ENCODE measurements at places on chromosomes 3 and 15.

- no peak for DNase-seq
Observed at GRCh38 chr15:45401665-45402161, 23.4 kb upstream of the GATM start.

DNA sequence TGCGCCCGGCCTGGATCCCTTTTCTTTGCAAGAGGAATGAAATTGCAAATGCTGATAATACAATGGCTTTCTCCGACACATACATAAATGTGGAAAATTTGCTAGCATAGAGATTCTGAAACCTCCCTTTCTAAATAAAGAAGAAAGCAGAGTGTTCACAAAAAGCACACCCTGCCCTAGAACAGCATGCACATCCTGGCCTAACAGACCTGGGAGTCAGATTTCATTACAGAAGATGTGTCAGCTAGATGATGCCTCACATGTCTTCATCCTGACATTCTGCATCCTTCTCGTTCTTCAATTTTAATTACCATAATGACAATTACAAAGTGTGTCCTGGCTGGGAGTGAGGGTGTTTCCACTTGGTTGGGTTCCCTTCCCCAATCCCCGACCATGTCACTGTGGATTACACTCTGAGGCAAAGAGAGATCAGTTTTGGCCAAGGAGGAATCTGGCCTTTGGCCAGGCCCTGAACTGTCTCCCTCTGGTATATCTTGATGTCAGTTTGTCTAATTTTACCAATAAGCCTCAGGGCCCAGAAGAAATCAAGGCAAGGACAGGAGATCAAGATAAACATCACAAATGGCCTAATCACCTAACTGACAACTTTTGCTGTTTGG lies 104.9 kb upstream of the SPATA12 start:
- DNase-seq, result no peak

DNA sequence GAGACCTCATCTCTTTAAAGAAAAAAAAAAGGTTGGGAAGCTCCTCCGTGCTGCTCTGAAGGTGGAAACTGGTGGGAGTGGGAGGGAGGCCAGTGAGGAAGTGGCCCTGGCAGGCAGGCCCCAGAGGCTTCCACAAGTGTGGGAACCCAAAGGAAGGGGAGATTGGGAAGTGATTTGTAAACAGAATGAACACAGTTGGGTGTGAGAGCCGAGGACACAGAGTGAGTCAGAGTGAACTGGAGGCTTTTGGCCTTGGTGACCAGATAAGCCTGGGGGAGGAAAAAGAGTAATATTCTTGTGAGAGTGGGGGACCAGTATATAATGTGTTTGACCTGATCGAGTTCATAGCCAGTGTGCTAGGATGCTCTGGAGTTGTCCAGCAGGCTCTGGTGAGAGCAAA lies 23.0 kb downstream of the MKRN2 start:
- peak; percentile 64 for DNase-seq

GRCh38 chr3:40851836-40852235 lies 327.1 kb downstream of the ZNF621 start:
- DNase-seq, result no peak

- DNase-seq, result no peak
Observed at GRCh38 chr3:117788061-117788460, 1078.5 kb downstream of the TUSC7 start.

DNA sequence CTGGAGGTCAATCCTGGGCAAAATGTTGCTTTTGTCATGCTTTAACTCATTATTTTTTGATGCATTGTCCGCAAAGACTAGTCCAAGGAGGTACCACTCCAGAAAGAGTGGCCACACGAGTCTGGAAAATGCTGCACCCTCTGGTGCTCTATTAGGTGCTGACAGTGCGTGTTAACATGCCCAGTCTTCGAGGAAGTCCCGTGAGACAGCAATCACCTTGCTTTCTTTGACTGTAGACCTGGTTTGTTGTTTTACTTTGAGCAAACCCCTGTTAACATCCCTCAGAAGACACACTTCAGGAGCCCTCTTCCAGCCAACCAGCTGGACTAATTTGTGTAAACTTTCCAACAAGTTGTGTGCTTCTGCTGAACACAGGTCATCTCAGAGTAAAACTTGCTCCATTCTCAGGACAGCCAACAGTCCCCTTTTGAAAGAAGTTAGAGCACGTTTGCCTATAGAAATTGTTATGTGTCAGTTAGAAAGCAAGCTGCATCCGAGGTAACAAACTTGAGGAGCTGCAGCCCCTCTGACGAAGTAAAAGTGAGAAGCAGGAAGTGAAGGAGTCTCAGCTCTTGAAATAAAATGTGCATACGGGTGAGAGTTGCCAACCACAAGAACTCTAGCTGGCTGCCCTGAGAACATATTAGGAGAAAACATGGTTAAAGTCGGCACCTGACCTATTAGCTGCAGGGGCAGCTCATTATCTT lies 205.0 kb downstream of the LPP start:
- DNase-seq, result no peak

DNA sequence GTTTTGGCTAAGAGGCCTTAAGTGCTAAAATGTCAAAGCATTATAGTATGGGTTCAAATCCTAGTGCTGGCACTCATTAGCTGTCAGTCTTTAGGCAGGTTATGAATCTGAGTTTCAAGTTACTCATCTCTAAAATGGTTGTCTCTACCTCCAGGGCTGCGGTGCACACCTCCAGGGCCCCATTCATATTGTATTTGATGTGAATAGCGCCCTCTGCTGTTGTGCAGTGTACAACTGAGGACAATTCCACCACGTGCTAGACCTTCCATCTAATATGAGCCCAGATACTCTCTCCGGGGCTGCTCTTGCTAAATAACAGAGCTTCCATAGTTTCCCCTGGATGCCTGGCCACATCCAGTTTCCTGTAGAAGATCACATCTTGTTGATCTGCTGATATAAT lies 54.3 kb downstream of the OXNAD1 start:
- DNase-seq, result no peak

- DNase-seq, result no peak
Observed at GRCh38 chr3:168405288-168405687, 309.6 kb upstream of the GOLIM4 start.

Measured in HCEC 1CT (cell line).